ENCODE measurements at places on chromosomes 3 and 15.

DNA sequence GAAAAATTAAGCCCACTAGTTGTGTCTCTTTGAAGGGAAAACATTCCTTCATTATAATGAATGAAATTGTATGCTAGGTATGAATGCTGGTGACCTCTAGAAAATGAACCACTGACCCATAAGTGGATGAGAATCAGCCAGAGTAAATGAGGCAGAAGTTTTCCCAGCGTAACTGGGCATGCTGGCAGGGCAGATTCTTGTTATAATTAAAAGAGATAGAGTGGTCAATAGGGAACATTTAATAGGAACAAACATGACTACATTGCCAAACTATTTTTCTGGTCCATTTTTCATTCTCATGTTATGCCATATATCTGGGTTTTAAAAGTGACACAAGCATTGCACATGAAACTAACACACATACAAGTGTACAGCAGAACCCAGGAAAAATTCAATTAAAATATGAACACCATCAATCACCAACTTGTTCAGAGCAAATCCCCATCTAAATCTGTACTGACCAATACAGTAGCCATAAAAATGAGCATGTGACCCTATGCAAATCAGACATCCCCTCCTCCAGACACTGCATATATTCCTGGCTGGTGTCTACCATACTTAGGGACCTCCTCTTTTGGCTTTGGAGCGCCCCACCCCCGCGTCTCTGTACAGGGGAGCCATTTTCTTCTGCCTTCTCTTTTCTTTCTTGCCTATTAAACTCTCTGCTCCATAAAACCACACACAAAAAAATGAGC lies 4.0 kb downstream of the CLRN1 start:
- DNase-seq, result no peak

- DNase-seq, result no peak
Observed at GRCh38 chr3:8610951-8611350, 33.6 kb downstream of the SSUH2 start.

GRCh38 chr3:50557915-50558314 lies 9.6 kb downstream of the C3orf18 start:
- DNase-seq, result no peak

GRCh38 chr3:196192036-196192523 lies 19.1 kb downstream of the ZDHHC19 start:
- DNase-seq, result no peak

DNA sequence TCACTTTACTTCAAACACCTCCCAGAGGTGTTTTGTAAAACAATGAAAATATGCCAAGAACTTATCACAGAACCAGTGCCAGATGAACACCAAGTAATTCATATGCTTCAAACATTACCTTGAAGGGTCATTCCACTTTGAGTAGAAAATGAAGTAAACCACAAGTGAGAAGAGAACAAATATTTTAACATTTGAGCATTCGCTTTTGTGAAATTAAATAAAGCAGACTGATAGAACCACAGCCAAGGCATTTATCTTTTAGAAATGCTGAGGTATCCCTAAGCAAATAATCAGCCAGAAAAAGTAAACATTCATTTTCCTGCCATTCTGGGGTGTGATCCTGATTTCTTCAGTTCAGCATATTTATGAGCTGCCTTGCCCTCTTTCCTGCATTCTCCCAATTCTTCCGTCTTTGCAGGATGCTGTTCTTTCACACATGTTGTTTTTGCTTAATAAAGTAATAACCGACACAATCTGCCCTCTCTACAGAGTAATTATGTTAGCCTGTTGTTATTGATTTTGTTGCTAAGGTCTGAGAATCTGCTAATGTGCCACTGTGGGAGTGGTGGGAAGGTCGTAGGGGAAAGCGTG lies 235.6 kb upstream of the TGFBR2 start:
- DNase-seq, result no peak

- DNase-seq, result no peak
Observed at GRCh38 chr15:68017201-68017600, 36.9 kb upstream of the PIAS1 start.

GRCh38 chr3:134922101-134922500 lies 127.0 kb downstream of the EPHB1 start:
- no peak for DNase-seq

DNA sequence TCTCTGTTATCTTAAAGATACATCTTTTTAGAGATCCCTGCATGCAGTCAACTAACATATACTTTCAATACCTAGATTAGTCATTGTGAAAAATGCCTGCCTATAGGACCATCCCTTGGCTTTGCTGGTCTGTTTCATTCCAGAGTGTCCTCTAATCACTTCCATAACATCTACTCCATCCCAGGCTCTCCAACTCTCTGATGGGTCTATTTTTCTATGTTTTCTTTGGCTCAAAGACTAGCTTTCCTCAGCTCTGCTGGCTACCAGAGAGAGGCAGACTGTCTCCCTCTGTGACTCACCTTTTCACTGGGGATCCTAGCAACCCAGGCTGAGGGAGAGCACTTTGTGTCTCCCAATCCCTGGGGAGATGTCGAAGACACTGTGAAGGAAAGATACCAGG lies 547.7 kb upstream of the MCTP2 start:
- DNase-seq, result no peak

GRCh38 chr15:25059698-25060471 lies 105.1 kb downstream of the SNRPN start:
- DNase-seq, result no peak

DNA sequence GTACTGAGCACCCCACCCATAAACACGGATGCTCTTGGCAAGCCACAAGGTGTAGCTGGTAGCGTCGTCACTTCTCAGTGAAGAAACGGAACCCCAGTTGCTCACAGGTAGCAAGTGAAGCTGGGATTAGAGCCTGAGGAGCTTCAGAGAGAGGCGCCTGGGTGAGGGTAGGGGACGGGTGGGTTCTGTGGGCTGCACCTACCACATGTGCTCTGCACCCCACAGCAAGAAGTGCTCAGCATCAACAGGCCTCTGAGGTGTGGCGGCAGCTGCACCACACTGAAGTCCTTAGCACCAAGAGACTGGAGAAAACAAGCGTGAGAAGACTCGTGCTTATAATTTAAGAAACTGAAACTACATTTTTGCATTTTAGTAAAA lies 9.8 kb downstream of the MAP6D1 start:
- DNase-seq, result no peak

DNA sequence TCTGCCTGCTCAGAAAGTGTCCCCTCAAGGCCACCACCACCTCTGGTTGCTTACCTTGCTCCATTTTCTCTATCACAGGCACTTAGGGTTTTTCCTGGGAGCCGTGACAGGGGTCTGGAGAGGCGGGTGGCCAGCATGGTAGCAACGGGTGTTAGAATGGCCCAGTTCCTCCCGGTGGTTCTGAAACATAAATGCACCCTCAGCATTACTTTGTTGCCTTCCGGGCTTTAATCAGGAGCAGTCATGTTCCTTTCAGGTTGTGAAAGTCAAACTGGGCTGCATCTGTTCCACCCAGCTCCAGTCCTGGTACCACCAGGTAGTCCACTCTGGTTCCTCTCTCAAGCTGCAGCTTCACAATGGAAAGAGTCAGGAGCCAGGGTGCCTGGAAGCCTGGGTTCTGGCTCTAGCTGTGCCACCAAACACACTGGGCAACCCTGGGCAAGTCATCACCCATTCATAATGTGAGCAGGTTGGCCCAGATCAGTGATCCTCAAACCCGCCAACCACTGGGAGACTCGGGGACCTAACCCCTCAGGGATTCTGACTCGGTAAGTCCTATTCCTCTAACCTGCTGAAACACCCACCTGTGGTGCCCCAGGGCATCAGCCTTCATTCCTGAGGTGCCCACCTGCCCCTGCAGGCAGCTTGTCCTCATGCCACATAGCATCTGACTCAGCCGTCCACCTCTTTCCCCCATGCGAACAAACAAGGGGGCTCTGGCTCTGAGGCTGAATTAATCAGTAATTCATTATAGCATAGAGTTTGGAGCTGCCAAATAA lies 9.3 kb downstream of the BDH1 start:
- no peak for DNase-seq

DNA sequence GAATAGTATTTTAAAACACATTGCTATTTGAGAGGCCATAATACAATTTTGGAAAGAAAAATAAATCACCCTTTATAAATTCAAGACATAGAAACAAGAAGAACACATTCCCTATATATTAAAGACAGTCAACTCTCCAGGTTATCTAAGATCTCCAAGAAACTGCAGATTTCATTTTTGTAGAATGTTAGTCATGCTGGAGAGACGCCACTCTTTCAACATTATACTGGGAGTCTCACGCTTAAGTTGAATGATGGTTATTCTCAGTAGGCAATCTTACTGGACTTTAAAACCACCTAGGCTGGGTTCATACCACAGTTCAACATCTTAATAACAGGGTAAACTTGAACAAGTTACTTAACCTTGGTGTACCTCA lies 3.6 kb upstream of the CHRM5 start:
- DNase-seq, result no peak

DNA sequence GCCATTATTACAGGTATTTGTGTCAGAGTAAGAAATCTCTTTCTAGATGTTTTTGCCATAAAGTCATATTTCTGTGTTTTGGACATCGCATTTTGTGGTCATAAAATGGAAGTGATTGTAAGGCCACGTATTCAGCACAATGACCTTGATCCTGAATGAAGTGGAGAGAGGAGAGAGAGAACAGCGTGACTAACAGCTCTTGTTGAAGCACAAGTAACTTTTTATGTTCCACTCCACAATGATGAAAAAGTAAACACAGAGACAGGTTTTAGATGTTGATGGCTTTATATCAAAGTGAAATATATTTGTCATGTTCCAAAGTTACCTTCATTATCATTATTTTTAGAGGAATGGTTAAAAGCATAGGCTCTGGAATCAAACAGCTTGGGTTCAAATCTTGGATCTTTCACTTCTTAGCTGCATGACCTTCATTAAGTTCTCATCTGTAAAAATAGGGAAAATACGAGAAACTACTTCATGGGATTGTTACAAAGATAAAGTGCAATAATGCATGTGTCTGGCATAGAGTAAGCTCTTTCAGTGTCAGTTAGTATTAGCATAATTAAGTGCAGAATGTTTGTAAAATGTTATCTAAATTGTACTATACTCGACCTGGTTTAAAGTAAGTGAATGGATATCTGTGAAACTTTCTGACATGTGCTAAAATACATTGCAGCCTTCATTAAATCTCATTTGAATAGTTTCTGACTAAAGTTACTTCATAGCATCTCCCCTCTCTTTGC lies 341.5 kb upstream of the DNAJC19 start:
- DNase-seq, result no peak

DNA sequence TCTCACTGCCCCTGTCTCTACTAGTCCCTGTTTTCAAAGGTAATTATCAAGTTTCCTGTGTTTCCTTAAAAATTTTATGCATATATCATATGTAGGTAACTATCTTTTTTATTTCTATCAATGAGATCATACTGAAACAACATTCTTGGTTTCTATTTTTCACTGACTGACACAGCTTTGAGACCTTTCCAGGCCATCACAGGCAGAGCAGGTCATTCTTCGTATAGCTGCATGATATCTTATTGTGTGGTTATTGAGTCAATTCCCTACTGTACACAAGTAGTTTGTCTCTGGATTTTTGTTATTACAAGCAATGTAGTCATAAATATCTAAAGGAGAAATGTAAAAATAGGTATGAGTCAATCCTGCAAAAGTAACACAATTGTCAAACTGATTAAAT lies 169.6 kb downstream of the CFAP20DC start:
- DNase-seq, result no peak

DNA sequence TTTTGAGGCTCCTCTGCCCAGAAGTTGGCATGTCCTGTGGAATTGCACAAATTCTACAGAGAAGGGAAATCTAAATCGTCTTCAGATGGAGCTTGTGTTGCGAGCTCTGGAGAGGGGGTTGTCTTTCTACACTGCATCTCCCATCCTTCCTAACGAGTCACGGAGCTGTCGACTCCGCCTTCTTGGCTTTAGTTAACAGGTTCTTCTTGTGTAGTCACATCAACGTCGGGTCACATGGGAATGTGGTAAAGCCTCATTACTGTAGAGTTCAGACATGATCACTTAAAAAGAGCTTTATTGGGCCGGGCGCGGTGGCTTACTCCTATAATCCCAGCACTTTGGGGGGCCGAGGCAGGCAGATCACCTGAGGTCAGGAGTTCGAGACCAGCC lies 60.0 kb downstream of the DNASE1L3 start:
- no peak for DNase-seq

- no peak for DNase-seq
Observed at GRCh38 chr3:152338159-152338720, 69.5 kb downstream of the MBNL1 start.

DNA sequence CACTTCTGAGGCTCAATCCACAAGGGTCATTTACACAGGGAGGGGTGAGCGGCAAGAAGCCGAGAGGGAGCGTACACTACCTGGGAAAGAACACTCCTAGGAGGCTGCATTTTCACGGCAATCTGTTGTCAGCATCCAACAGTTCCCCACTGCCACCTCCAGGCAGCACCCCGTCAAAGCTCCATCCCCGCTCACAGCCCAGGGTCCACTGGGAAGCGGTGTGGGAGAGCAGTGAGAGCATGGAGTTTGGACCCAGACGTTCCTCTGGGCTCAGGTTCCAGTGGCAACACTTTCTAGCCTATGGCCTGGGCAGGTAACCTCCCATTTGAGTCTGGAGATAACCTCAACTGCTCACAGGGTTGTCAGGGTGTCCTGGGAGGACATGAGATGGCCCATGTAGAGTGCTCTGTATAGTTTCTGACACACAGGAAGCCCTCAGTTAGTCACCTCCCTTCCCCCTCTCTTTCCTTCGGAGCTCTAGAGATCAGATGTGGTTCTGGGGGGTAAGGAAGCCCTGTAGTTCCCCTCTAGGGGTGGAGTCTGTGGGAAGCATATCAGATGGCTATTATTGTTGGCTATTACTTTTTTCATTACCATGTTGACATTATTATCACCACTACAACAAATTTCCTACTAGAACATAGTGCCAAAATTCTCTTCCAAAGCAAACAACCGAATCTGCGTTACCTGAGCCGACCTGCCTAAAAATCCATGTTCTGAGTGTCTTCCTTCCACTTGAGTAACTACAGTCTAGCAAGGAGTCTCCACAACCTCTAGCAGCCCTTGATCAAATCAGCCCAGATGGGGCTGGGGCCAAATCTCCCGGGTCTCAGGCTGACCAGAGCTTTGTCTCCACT lies 29.1 kb downstream of the RUVBL1 start:
- no peak for DNase-seq

DNA sequence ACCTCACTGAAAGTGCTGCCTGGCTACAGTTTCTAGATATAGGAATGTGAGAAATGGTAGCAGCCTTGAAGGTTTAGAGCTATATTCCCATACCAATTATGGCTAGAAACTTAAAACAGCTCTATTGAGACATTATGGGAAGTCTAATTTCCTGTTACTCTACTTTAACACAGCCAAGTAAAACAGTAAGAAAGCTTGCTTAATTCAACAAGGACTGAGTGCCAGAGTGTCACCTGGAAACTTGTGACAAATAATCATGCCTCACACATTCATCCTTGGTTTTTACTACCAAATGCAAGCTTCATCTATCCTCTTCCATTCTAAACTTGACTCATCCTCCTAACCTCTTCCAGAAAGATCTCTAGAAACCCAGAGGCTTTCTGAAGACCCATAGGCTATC lies 41.7 kb downstream of the UBE3A start:
- no peak for DNase-seq

- DNase-seq, result no peak
Observed at GRCh38 chr15:51678096-51678495, 3.2 kb upstream of the SCG3 start.

Measured in NCI-H2029 (cell line).